ENCODE measurements at places on chromosomes 12 and 14.

DNA sequence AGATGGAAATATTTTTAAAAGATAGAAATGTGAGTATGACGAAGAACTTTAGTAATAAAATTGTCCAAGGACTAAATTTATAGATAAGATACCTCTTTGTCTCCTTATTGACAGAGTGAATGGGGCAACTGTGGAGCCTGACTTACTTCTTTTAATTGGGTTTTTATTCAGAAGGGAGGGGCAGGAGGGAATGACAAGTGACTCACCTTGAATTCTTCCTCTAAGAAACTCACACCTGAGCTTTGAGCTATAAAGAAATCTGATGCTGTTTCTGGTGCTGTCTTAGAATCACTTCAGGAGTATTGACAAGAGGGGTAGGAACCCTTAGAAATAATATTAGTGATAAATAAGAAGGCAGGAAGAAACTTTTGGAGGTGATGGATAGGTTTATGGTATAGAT is 951 bp downstream of the NR1H4 start:
- DNase-seq: no peak

DNA sequence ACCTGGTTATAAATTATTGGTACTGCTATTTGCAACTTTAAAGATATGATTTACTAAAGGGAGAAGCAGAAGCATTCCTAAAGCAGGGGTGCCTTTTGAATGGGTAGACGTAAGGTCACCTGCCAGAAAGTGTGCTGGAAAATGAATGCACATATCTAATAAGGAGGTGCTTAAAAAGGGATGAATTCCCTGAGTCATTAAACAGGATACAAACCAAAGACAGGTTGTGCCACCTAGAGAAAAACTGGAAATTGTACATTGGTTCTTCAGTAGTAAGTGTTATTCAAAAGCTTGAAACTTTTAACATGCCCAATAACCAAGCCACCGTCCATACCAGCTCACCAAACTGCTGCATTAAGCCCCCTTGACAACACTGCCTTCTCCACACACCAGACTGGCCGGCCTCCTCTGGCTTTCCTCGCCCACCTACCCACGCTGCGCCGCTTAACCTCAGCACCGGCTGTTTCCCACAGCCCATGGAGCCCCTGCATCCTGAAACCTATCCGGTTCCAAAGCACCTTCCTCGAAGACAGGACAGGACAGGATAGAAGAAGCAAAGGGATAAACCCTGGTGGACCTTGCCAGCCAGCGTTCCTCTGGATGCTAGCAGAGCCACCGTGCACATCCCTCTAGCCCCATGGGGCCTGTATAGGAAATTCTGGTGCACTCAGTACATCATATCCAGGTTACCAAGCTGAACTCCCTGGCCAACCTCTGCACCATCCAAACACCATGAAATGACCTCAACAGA is 201.5 kb upstream of the CAND1 start:
- DNase-seq: no peak

GRCh38 chr14:93954900-93955849 is 21.2 kb downstream of the ASB2 start:
- DNase-seq: no peak

DNA sequence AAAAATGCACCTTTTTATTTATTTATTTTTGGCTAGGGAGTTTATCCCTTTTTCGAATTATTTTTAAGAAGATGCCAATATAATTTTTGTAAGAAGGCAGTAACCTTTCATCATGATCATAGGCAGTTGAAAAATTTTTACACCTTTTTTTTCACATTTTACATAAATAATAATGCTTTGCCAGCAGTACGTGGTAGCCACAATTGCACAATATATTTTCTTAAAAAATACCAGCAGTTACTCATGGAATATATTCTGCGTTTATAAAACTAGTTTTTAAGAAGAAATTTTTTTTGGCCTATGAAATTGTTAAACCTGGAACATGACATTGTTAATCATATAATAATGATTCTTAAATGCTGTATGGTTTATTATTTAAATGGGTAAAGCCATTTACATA is 14.9 kb upstream of the SNAPC1 start:
- DNase-seq: no peak

DNA sequence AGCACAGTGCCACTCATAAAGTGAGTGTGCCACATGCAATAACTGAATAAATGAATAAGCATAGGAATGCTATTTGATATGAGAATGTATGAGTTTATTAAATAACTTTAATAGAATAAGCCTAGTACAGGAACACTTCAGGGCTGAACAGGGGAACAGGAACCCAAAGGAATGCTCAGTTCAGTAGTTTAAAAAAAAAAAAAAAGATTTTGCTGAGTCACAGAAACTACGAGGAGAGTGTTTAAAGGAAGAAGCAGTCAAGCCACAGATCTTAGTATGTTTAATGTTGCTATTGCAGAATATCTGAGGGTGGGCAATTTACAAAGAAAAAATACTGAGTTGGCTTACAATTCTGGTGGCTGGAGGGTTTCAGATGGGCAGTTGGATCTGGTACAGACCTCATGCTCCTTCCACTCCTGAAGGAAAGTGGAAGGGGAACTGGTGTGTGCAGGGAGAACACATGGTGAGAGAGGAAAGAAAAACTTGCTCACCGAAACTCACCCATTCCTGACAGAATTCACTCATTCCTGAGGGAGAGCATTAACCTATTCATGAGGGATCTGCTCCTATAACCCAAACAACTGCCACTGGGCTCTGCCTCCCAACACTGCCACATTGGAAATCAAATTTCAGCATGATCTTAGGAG is 880.3 kb upstream of the MGAT4C start:
- no peak for DNase-seq

GRCh38 chr12:132710405-132711079 is at the start of gene PGAM5:
TSS of gene PGAM5 (plus strand) at chr12:132710842. CDS start at chr12:132710877, 35 bp downstream.
- DNase-seq: no peak

- no peak for DNase-seq
Observed at GRCh38 chr12:129961091-129961490, 57.3 kb upstream of the TMEM132D start.

DNA sequence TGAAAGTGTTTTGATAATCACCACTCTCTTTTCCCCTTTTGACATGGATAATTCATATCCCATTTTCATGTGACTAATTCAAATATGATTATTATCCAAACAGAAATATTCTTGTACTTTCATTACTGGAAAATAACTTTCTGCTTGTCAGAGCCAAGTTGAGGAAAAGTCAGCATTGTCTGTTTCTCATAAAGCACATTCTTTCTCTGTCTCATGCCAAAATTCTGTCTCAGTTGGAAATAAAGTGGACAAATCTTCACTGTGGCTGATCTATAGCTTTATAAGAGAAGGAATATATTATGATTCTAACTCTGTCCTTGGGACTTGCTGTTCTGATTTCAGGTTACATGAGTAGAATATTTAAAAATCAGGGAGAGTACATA is 22.7 kb upstream of the PRICKLE1 start:
- DNase-seq: no peak

All from brain pericyte (primary cell).